ENCODE measurements at places on chromosomes 2 and 18. TPM values are rescaled to one million over a fixed set of nuclear protein-coding genes. Genes with fewer than 3 reads are reported as not detected.

TMEM247 gene
- not detected for total RNA-seq

C2orf80 gene
- total RNA-seq: not detected

RFX8 gene
- not detected for total RNA-seq

CDK15 gene
- not detected for total RNA-seq

CNDP1 gene
- not detected for total RNA-seq

L3MBTL4 gene
- not detected for total RNA-seq

GATA6 gene
- total RNA-seq: 2.8 TPM

HJURP gene
- 99.6 TPM for total RNA-seq

TMEFF2 gene
- 0.15 TPM for total RNA-seq

RESP18 gene
- not detected for total RNA-seq

NEU4 gene
- total RNA-seq: 0.33 TPM

ALK gene
- total RNA-seq: not detected

SCN9A gene
- 5.1 TPM for total RNA-seq

SKA1 gene
- total RNA-seq: 17.1 TPM

HRH4 gene
- total RNA-seq: not detected

GALNT13 gene
- 9.9 TPM for total RNA-seq
